Effector memory CD4-positive, alpha-beta T cell (primary cell): ENCODE measurements at places on chromosomes 3 and 15.

GRCh38 chr15:91413142-91413541, 313.1 kb downstream of the SV2B start:
- no peaks in the 10 kb centered on the region for H3K36me3 ChIP-seq
- H3K27ac ChIP-seq = no peak overlapping the region
- no peak for DNase-seq
- no peak overlapping the region for H3K4me3 ChIP-seq
- H3K27me3 ChIP-seq = no peaks in the 10 kb centered on the region

DNA sequence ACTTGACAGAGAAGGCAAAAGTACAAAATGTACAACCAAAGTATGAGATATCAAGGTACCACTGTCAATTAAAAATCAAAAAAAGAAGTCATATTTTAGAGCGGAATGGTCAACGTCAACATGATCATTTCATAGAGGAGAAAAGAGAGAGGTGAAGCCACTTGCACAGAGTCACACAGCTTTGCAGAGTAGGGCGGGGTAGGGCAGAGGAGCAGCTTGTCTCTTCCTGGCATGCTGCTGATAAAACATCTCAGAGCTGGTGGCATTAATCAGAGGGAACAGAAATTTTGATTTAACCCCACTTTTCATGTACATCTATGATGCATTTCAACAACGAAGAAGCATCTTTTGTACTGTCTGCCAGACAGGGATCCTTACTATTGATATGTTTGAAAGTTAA, 5.2 kb upstream of the IGF1R start:
- H3K27me3 ChIP-seq = peaks cover 7% of the 10 kb centered on the region
- no peak for DNase-seq
- H3K27ac ChIP-seq = no peak overlapping the region
- H3K4me3 ChIP-seq = no peak overlapping the region
- no peaks in the 10 kb centered on the region for H3K4me1 ChIP-seq
- H3K36me3 ChIP-seq = no peaks in the 10 kb centered on the region

DNA sequence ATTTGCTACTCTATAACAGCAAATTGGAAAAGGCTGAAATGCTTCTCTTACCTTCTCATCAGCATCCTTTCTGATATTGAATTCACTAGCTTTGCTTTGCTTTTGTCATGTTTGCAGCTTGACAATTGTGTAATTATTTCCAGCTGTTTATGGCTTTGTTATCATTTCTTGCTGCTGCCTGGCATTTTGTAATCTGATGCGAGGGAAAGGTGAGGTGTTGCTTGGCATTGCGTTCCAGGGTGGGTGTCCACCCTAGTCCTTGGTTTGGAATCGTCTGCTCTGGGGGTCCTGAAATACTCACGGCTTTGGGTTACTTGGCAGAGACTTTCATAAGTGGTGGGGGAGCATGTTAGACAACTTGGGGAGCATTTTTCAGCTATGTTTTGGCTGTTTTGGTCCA, 2.9 kb downstream of the CACNA2D3 start:
- H3K36me3 ChIP-seq = no peaks in the 10 kb centered on the region
- DNase-seq = no peak

GRCh38 chr15:41819455-41820050, 8.3 kb upstream of the JMJD7 start:
- H3K27ac ChIP-seq = no peak overlapping the region
- no peak for DNase-seq
- H3K36me3 ChIP-seq = peaks cover 53% of the 10 kb centered on the region

DNA sequence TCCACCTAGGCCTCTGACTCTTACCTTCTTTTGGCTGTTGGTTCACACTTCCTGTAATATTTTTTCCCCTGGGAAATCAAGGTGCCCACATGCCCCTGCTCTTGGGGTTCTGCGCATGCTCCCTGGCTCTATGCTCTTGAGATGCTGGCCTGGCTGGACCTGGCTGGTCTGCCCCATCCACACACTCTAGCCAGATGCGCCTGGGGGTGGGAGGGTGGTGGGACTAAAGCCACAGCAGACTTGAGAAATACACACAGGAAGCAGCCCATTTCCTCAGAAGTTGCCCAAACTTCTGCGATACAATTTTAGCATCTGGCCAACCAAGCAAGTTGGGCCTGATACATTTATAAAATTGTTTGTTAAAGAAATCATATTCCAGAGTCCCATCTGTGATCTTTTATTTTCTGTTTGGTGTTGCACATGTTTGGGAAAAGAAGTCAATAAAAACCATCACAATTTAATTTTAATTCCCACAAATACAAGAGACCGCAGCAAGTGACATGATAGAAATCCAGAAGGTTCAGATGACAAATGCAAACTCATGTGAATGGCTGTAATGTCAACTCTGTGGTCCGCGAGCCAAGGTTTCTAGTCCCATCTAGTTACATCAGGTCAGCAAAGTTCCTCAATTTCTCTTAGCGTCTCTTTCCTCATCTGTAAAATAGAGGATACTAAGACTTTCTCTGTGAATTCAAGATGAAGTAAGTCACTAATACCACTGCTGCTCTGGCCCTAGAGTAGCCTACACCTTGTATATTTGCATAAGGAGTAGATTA, 55.9 kb upstream of the MEF2A start:
- H3K4me3 ChIP-seq = no peak overlapping the region
- no peaks in the 10 kb centered on the region for H3K36me3 ChIP-seq
- no peaks in the 10 kb centered on the region for H3K27me3 ChIP-seq
- no peak overlapping the region for H3K27ac ChIP-seq
- no peaks in the 10 kb centered on the region for H3K4me1 ChIP-seq

DNA sequence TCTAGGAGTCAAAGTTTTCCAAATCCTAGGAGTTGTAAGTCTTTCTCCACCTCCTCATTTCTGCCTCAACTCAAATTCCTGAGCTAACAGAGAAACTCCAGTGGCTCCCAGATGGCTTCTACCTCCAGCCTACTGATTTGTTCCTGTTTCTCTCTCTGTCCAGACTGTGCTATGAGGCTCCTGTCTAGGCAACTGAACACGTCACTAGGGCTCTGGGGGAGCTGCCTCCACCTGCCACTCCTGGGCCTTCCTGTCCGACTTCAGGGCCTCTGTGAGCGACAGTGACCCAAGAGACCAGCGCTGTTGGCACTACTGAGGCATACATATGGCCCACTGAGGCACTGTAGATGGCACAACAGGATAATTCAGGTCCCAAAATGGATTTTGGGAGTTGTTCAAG, 71.4 kb downstream of the EXOG start:
- H3K27ac ChIP-seq = no peak overlapping the region
- DNase-seq = no peak
- no peaks in the 10 kb centered on the region for H3K4me1 ChIP-seq
- H3K36me3 ChIP-seq = no peaks in the 10 kb centered on the region
- H3K4me3 ChIP-seq = no peak overlapping the region

- no peaks in the 10 kb centered on the region for H3K27me3 ChIP-seq
- no peaks in the 10 kb centered on the region for H3K36me3 ChIP-seq
- no peak for DNase-seq
- H3K27ac ChIP-seq = no peak overlapping the region
These were observed 38.9 kb downstream of the MDFIC2 start for GRCh38 chr3:70273492-70273891.

GRCh38 chr3:171277456-171278298, 182.5 kb downstream of the TNIK start:
- peaks cover 11% of the 10 kb centered on the region for H3K4me1 ChIP-seq
- H3K27me3 ChIP-seq = no peaks in the 10 kb centered on the region
- no peak overlapping the region for H3K27ac ChIP-seq
- no peak overlapping the region for H3K4me3 ChIP-seq
- no peak for DNase-seq
